ENCODE measurements at places on chromosomes 3 and 15.

DNA sequence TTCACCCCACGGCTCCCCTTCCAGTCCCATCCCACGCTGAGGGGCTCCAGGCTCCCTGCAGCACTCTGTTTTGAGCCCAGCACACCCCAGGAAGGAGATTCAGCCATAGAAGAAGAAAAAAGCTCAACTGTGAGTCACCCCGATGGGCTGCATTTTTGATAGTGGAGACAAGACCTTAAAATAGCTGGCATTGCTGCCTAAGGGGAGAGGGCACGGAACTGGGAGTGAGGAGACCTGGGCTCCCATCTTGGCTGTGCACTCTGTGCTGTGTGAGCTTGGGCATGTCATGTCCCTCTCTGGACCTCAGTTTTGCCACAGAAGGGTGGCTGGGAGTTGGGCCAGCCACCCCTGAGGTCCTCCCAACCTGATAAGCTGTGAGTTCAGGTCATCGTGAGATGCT lies 57.2 kb upstream of the SMAD6 start:
- no peak overlapping the region for H3K4me3 ChIP-seq
- no peaks in the 10 kb centered on the region for H3K4me1 ChIP-seq
- H3K27ac ChIP-seq = no peak overlapping the region
- H3K27me3 ChIP-seq = no peaks in the 10 kb centered on the region

- no peaks in the 10 kb centered on the region for H3K36me3 ChIP-seq
- DNase-seq = no peak
- no peak overlapping the region for H3K4me3 ChIP-seq
- no peak overlapping the region for H3K27ac ChIP-seq
- no peaks in the 10 kb centered on the region for H3K4me1 ChIP-seq
- H3K27me3 ChIP-seq = no peaks in the 10 kb centered on the region
Measured at GRCh38 chr15:35256551-35256950, 171.5 kb upstream of the NANOGP8 start.

- no peaks in the 10 kb centered on the region for H3K27me3 ChIP-seq
- no peaks in the 10 kb centered on the region for H3K4me1 ChIP-seq
- no peak overlapping the region for H3K4me3 ChIP-seq
- H3K27ac ChIP-seq = no peak overlapping the region
- no peak for DNase-seq
- no peaks in the 10 kb centered on the region for H3K36me3 ChIP-seq
Measured at GRCh38 chr3:149216193-149216869, 5.3 kb downstream of the CP start.

GRCh38 chr3:183697123-183697609 lies 431 bp upstream of the YEATS2 start:
- peak overlapping the region; percentile 70 for H3K4me3 ChIP-seq
- H3K27ac ChIP-seq = no peak overlapping the region
- H3K36me3 ChIP-seq = peaks cover 5% of the 10 kb centered on the region
- no peak for DNase-seq

- no peaks in the 10 kb centered on the region for H3K36me3 ChIP-seq
- no peak for DNase-seq
- H3K27me3 ChIP-seq = no peaks in the 10 kb centered on the region
- no peak overlapping the region for H3K27ac ChIP-seq
Measured at GRCh38 chr3:35385271-35385670, 254.1 kb upstream of the ARPP21 start.

GRCh38 chr3:61683549-61684236 lies 122.3 kb downstream of the PTPRG start:
- H3K27ac ChIP-seq = no peak overlapping the region
- no peaks in the 10 kb centered on the region for H3K4me1 ChIP-seq

- H3K4me3 ChIP-seq = no peak overlapping the region
- H3K27ac ChIP-seq = no peak overlapping the region
- no peak for DNase-seq
- no peaks in the 10 kb centered on the region for H3K4me1 ChIP-seq
- no peaks in the 10 kb centered on the region for H3K27me3 ChIP-seq
Measured at GRCh38 chr3:45933591-45933990, 9.7 kb upstream of the CXCR6 start.

DNA sequence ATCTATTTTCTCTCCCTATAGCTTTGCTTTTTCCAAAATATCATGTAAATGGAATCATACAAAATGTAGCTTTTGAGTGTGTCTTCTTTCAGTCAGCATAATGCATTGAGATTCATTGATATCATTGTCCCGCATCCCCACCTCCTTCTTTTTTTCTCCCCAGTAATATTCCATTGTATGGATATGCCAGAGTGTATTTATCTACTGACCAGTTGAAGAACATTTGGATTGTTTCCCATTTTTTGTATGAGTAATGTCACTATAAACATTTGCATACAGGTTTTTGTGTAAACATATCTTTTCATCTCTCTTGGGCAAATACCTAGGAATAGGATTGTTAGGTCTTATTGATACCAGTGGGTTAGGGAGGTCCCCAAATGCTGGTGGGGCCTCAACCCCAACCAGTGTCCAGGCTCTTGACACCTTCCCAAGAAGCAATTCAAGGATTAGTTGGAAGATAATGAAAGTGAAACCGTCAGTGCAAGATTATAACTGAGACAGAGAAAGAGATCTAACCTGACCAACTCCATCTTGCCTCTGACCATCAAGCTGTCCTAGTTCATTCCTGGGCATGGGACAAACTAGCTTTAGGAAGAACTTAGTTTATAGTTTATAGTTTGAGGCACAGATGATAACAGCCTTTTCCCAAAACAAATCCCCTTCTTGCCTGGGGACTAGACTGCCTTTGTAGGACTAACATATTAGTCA lies 7.4 kb upstream of the SLC33A1 start:
- H3K4me3 ChIP-seq = no peak overlapping the region
- no peaks in the 10 kb centered on the region for H3K4me1 ChIP-seq
- no peak overlapping the region for H3K27ac ChIP-seq
- H3K27me3 ChIP-seq = no peaks in the 10 kb centered on the region
- peak; percentile 70 for DNase-seq
- H3K36me3 ChIP-seq = no peaks in the 10 kb centered on the region

GRCh38 chr15:70475921-70476320 lies 287.4 kb downstream of the UACA start:
- H3K4me1 ChIP-seq = peaks cover 22% of the 10 kb centered on the region
- no peaks in the 10 kb centered on the region for H3K36me3 ChIP-seq
- DNase-seq = no peak
- peak overlapping the region; percentile 93 for H3K27ac ChIP-seq
- no peak overlapping the region for H3K4me3 ChIP-seq

DNA sequence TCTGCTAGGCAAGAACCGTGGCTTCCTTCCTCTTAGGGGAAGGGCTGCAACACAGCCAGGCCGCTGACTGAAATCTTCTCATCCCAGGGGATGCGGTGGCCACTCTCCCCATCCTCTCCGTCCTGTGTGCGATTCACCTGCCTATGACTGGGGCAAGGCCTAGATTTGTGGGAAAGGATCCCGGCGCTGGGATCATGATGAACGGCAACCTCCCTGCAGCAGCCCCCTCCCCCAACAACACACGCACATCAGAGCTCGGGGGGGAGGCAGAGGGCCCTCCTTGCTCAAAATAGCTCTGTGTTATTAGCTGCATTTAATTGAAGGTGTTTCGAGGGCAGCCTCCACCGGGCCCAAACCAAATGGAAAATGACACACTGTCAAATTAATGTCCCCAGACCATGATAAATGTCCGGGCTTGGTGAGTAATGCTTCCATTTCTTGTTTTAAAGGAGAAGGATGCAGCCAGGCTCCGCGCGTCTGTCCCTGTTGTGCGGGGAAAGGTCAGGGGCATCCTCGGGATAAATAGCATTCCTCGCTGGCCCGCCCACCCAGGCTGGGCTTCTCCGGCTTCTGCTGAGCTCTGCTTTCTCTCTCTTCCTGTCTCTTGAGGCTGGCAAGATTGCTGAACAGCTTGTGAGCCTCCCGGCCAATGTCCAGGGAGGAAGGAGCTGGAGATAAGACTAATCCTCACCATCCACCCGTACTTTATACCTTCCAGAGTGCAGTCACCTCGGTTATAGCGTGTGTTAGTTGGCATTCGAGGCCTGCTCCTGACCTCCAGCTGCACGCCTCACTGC lies 56.4 kb upstream of the TLE3 start:
- no peak overlapping the region for H3K27ac ChIP-seq
- no peak for DNase-seq
- no peaks in the 10 kb centered on the region for H3K36me3 ChIP-seq
- 0 out of 2 replicates have a peak, but pooled peaks cover 2% of the 10 kb centered on the region for H3K4me1 ChIP-seq
- H3K27me3 ChIP-seq = peaks cover 7% of the 10 kb centered on the region

- H3K27ac ChIP-seq = no peak overlapping the region
- no peak overlapping the region for H3K4me3 ChIP-seq
- peaks cover 31% of the 10 kb centered on the region for H3K4me1 ChIP-seq
- H3K36me3 ChIP-seq = no peaks in the 10 kb centered on the region
- no peaks in the 10 kb centered on the region for H3K27me3 ChIP-seq
- no peak for DNase-seq
Measured at GRCh38 chr15:42060797-42061196, 33.6 kb downstream of the PLA2G4D start.

DNA sequence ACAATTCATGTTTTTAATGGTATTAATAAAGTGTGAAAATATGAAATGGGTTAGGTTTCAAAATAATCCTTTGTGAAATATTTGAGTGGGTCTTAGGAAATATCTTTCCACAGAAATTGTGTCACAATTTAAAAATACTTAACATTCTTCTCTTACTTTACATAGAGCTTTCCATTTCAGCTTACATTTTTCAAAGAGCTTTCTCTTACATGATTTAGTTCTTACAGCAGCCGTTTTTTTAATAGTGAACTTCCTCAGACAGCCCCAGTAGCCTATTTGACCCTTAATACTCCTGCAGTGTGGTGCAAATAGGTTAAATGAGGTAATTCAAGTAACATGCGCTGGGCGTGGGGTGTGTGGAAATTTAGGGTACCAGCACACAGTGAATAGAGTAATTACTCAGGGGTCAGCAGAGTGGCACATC lies 21.8 kb downstream of the P2RY12 start:
- no peak overlapping the region for H3K4me3 ChIP-seq
- no peak for DNase-seq
- H3K4me1 ChIP-seq = peaks cover 20% of the 10 kb centered on the region
- no peaks in the 10 kb centered on the region for H3K27me3 ChIP-seq
- H3K36me3 ChIP-seq = no peaks in the 10 kb centered on the region

GRCh38 chr3:153634683-153635082 lies 472.7 kb downstream of the RAP2B start:
- no peak for DNase-seq
- H3K4me3 ChIP-seq = no peak overlapping the region
- H3K36me3 ChIP-seq = no peaks in the 10 kb centered on the region
- no peak overlapping the region for H3K27ac ChIP-seq
- H3K4me1 ChIP-seq = no peaks in the 10 kb centered on the region

DNA sequence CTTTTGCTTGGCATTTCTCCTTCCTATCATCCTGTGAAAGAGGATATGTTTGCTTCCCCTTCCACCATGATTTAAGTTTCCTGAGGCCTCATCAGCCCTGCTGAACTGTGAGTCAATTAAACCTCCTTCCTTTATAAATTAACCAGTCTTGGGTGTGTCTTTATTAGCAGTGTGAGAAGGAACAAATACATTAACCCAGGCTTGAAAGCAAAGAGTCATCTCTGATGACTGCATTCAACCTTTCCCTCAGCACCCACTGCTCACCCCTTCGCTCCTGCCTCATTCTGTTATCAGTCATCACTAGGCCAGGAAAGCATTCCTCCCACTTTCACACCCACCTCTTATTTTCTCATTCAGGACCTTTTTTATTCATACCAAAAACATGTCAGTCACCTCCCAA lies 59.6 kb upstream of the CASR start:
- DNase-seq = no peak
- H3K27me3 ChIP-seq = peaks cover 59% of the 10 kb centered on the region
- H3K4me3 ChIP-seq = no peak overlapping the region
- H3K27ac ChIP-seq = no peak overlapping the region

DNA sequence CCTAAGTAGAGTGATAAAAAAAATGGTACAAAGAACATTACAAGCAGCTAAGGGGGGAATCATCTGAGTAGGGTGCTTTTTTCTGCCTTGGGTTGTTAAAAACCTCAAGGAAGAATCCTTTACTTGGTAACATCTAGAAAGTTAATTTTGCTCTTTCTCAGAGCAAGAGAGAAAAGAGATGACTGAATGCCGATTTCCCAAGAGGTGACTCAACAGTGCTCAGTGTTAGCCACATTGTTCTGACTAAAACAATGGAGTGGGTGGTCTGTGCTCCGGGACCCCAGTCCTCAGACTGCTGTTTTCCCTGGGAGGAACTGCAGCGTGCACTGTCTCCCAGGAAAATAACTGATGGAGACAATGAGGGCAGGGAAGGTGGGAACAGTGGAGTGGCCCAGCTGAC lies 41.1 kb upstream of the RASGRP1 start:
- no peaks in the 10 kb centered on the region for H3K36me3 ChIP-seq
- H3K27ac ChIP-seq = no peak overlapping the region
- no peak overlapping the region for H3K4me3 ChIP-seq
- H3K27me3 ChIP-seq = peaks cover 84% of the 10 kb centered on the region
- no peaks in the 10 kb centered on the region for H3K4me1 ChIP-seq

GRCh38 chr3:45761831-45762230 lies 34.5 kb downstream of the SLC6A20 start:
- H3K27me3 ChIP-seq = no peaks in the 10 kb centered on the region
- no peak for DNase-seq
- H3K36me3 ChIP-seq = no peaks in the 10 kb centered on the region
- H3K4me3 ChIP-seq = no peak overlapping the region
- no peak overlapping the region for H3K27ac ChIP-seq

- H3K27ac ChIP-seq = no peak overlapping the region
- no peak overlapping the region for H3K4me3 ChIP-seq
- no peaks in the 10 kb centered on the region for H3K27me3 ChIP-seq
- no peak for DNase-seq
- no peaks in the 10 kb centered on the region for H3K36me3 ChIP-seq
- H3K4me1 ChIP-seq = no peaks in the 10 kb centered on the region
Measured at GRCh38 chr3:14362890-14363289, 39.5 kb upstream of the SLC6A6 start.

- no peak overlapping the region for H3K4me3 ChIP-seq
- no peaks in the 10 kb centered on the region for H3K36me3 ChIP-seq
- no peaks in the 10 kb centered on the region for H3K4me1 ChIP-seq
- H3K27ac ChIP-seq = no peak overlapping the region
Measured at GRCh38 chr15:62462721-62463120, 297.6 kb upstream of the C2CD4B start.

GRCh38 chr3:64053581-64053980 lies 30.3 kb upstream of the PSMD6 start:
- no peaks in the 10 kb centered on the region for H3K36me3 ChIP-seq
- peaks cover 36% of the 10 kb centered on the region for H3K4me1 ChIP-seq
- DNase-seq = no peak
- no peaks in the 10 kb centered on the region for H3K27me3 ChIP-seq
- H3K27ac ChIP-seq = peak overlapping the region; percentile 41

GRCh38 chr3:170865209-170866094 lies 4.5 kb downstream of the RPL22L1 start:
- peaks cover 34% of the 10 kb centered on the region for H3K36me3 ChIP-seq
- H3K4me1 ChIP-seq = peaks cover 11% of the 10 kb centered on the region
- no peaks in the 10 kb centered on the region for H3K27me3 ChIP-seq
- peak; percentile 13 for DNase-seq

- H3K27ac ChIP-seq = no peak overlapping the region
- H3K4me1 ChIP-seq = peaks cover 14% of the 10 kb centered on the region
- H3K4me3 ChIP-seq = peak overlapping the region; percentile 62
- no peaks in the 10 kb centered on the region for H3K27me3 ChIP-seq
Measured at GRCh38 chr15:41620536-41621199, 39.5 kb upstream of the MGA start.

GRCh38 chr3:123618768-123619484 lies 34.1 kb upstream of the HACD2 start:
- H3K4me1 ChIP-seq = peaks cover 38% of the 10 kb centered on the region
- peak; percentile 80 for DNase-seq
- no peak overlapping the region for H3K27ac ChIP-seq
- no peaks in the 10 kb centered on the region for H3K27me3 ChIP-seq

GRCh38 chr3:4735243-4735642 lies 242.1 kb downstream of the ITPR1 start:
- H3K36me3 ChIP-seq = peaks cover 9% of the 10 kb centered on the region
- no peak for DNase-seq
- peaks cover 37% of the 10 kb centered on the region for H3K4me1 ChIP-seq
- H3K4me3 ChIP-seq = no peak overlapping the region
- H3K27me3 ChIP-seq = no peaks in the 10 kb centered on the region

All from PC-3 (cell line).